ENCODE measurements at places on chromosomes 5 and 9.

DNA sequence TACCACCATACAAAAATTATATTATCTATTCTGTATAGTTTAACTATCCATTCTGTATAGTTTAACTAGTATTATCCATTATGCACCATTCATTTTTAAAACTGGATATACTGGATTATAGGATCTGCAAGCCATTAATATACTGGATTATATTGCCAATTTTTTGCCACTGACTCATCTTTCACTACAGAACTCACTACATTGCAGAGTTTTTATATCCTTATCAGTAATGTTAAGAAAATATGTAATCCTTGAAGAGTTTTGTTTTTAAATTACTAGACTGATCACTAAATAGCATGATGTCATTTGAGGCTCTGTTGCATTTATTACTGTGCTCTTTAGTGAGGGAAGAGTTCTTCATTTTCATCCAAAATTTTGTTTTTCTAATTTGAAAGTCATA is 109.8 kb upstream of the SNX2 start:
- DNase-seq: no peak

DNA sequence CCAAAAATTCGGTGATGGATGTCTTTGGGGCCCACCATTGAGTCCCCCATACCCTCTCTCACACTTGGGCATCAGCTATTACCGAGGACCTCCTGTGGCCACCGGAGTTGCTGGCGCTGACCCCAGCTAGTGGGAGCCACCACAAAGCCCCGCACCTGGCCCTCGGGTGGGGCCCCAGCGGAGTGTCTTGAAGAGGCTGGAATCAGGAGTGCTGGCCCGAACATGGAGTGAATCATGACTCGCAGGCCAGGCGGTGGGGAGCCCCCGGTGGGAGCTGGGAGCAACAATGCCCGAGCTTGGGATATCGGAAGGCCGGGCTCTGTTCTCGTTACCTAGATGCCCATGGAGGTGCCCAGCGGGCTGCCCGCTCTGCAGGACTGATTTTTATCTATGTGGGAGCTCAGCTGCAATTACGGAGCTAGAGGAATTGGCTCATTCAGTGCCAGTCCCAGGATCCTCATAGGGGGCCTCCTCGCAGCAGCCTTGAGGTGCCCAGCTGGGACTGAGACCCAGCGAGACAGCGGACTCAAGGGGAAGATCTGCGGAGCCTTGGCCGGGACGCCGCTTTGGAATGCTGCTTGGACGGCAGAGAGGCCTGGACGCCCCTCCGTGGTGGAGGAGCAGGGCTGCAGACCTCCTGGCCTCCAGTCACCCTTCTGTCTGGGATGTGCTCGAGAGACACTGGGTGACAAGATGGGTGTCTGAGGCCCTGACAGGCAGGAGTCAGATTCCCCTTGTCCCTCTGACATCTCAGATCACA is 70.8 kb downstream of the PSMB7 start:
- no peak for DNase-seq

- DNase-seq: peak; percentile 6
These were observed at the start of gene CHSY3 for GRCh38 chr5:129904102-129904666. Gene CHSY3, plus strand, starts transcription at chr5:129904465.

DNA sequence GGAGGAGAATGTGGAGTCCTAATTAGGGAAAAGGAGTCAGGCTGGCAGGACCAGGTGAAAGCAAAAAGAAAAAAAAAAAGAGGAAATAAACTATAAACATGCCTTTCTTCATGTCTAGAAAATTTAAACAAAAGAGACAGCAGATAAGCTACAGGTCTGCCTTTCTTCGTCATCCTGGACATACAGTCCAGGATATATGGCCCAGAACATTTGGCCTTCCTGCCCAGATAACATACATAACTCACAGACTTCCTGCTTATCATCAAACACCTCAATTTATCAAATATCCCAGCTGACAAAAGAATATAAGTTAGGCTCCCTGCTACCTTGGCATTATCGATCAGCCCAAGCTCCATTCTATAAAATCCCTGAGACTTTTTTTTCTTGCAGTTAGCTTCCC is 11.2 kb downstream of the BTNL8 start:
- DNase-seq: no peak

DNA sequence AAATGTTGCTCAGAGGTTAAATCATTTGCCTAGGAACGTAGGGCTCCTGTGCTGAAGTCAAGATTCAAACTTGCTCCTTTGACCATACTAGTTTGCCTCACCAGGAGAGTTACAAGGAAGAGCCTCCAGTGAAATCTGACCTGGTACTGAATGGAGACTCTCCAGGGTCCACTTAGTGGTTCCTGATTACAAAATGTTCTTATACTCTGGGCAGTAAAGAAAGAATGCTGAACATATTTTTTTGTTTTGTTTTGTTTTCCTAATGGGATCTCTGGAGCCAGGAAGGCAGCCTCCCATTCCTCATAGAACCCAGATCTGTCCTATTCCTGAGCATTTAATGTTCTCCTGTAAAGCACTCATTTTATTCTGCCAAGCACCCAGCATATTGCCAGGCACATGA is 256.5 kb upstream of the CLINT1 start:
- no peak for DNase-seq

DNA sequence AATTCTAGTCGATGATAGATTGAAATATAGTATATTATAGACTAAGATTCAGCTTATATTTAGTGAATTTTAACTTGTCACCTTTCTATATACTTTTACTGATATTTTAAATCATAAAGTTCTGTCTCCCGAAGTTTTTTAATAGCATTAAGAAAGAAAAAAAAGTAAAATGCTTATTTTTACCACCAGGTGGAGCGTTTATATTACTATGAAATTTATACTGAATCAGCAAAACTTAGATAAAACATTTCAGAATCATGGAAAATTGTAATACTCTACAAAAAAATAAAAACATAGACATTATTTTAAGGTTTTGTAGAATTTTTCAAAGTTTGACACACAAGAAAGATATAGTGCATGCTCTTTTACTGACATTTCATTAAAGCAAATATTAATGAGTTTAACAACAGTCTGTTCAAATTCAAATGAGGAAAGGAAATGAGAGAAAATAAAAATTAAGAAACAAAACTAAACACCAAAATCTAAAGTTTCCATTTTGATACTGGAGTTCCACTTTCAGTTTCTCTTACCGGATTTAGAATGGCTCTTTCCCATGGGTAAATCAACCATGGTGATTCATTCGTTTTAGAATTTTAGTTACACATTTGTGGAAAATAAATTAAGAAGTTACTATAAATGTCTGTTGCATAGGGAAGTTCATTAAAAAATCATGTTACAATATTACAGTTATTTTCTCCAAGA is 1035.3 kb downstream of the CDH12 start:
- no peak for DNase-seq

- no peak for DNase-seq
These were observed 47.0 kb downstream of the KLF9 start for GRCh38 chr9:70367305-70367930.

DNA sequence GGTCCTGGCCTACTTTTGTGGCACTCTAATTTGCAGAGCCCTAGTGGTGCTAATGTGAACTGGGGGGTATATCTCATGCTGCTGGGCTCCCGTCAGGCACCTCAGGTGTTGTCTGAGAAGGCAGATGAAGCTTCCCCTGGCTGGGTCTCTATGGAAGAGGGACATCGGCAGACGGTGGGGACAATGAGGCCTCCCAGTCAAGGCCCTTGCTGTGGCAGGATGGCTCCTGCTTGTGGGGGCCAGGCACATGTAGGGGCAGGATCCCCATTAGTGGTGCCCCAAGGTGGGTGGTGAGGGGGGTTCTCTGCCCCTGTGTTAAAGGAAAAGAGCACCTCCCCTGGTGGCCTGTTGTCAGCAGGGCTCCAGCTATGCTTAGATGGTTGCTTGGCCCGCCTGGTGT is 192.8 kb upstream of the S1PR3 start:
- no peak for DNase-seq

DNA sequence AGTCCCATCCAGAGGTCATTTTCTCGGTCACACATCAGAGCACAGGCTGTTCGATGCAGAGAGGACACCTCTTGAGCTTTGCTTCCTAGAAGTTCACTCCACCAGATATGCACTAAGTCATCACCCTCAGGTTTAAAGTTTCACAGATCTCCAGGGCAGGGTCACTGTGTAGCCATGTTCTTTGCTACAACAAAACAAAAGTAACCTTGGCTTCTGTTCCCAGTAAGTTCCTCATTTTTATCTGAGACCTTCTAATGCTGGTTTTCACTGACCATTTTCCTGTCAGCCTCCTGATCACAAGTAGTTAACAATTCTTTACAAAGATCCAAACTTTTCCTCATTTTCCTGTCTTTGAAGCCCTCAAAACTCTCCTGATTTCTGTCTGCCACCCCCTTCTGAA is 97.5 kb upstream of the CTSV start:
- no peak for DNase-seq

DNA sequence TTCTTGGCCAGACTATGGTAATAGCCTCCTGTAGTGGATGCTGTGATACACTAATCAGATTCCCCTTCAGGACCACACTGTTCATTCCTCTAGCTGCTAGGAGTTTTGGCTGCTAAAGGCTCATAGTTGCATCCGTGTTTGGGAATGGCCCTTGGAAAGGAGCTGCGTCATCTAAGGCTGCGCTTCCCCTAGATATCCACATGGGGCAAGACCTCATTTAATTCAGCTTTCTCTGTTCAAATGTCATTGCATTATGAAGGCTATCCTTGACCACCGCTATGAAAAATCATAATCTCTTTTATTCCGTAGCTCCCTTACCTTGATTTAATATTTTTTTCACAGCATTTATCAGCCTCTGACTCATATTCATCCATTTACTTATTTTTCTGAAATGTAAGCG is 258.3 kb upstream of the NR4A3 start:
- DNase-seq: no peak

GRCh38 chr9:3795556-3795955 is 269.8 kb upstream of the RFX3 start:
- DNase-seq: no peak

DNA sequence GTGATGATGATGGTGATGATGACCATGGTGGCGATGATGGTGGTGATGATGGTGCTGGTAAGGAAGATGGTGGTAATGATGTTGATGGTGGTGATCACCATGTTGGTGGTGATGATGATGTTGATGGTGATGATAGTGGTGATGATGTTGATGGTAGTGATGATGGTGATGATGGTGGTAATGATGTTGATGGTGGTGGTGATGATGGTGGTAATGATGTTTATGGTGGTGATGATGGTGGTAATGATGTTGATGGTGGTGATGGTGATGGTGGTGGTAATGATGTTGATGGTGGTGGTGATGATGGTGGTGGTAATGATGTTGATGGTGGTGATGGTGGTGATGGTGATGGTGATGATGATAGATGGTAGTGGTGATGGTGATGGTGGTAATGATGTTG is 20.7 kb upstream of the RXRA start:
- no peak for DNase-seq

GRCh38 chr9:105252405-105252756 is 7.9 kb downstream of the SLC44A1 start:
- DNase-seq: no peak

DNA sequence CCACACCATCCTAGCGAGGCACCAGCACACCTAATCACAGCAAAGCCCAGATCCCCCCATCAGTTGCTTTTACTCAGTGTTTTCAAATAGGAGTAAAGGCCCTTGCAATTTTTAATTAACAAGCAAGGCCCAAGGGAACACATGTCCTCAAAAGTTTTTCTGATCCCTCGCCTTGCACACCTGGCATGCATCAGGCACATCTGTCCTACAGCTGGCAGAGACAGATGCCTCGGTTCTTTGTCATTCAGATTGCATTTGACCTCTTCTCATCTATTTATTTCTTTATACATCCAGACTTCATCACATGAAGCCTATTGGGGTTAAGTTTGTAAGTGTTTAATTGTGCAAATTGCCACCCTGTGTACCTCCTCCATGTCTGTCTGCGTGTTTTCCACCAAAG is 241.4 kb downstream of the MARCHF11 start:
- no peak for DNase-seq

DNA sequence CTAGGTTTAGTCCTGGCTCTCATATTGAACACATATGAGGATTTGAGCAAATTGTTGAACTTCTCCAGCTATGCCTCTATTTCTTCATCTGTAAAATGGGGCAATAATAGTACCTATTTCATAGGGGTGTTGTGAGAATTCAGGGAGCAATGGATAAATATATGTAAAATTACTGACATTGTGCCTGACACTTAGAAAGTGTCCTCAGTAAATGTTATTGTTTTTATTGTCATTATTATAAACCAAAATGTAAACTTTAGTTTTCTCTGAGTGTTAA is 101.7 kb downstream of the ANGPTL2 start:
- no peak for DNase-seq

DNA sequence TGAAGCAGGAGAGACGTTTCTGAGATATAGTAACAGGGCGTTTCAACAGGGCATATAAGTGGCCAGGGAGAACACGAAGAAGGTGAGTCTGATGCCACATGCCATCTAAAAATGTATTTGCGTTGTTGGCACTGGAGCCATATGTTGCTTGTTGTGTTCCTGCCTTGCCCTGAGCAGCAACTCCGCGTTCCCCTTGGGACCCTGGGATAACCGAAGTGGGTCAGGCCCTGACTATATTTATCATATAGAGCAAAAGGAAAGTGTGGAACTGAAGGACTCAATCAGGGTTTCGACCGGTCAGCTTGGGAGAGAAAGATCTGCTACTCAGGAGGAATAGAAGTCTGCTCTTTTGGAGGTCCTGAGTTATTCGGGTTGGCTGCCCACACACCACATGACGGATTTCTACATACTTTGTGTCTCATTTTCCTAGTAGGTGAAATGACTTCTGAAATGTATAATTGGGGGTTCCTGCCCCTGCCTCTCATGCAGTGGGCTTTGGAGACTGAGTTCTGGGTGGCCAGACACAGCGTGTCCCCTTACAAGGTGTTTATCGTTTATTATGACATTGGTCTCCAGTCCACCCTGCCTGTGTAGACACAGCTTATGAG is 3.0 kb downstream of the STC2 start:
- no peak for DNase-seq

GRCh38 chr9:107471552-107471951 is 18.0 kb downstream of the KLF4 start:
- no peak for DNase-seq

DNA sequence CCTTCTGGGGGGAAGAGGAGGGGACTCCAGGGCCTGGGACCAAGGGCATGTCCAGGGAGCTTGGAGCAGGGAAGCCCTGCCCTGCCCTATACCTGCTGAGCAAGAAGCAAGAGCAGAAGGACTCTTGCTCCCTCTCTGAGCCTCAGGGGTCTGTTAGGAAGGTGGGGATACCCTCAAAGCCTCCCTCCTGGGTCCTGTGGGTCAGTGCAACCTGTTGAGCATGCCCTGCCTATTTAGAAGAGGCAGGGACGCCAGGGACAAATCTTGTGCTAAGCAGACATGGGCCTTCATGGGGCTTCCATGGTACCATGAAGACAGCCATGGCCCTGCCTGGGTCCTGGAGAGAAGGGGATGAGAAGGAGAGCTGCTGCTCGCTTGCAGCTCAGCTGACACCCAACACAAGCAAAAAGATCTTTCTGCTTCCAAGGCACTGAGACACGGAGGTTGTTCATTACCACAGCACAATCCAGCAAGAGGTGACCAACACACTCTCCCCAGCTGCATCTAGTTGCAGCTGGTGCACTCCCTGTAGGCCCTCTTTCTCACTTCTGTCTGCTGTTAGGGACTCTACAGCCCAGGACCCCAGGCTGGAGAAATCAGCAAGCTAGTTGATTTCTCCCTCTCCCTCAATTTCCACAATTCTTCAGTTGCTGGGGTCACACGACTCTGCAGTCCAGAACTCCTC is 39.3 kb downstream of the C9orf50 start:
- DNase-seq: no peak

GRCh38 chr9:76882686-76883085 is 23.2 kb downstream of the PRUNE2 start:
- DNase-seq: no peak

All from activated CD4-positive, alpha-beta T cell treated with anti-CD3 and anti-CD28 coated beads, Interleukin-2, amount 50 U/mL, for 4 hours (primary cell).